Mammary epithelial cell (primary cell): ENCODE measurements at places on chromosomes 1 and 21. TPM values are rescaled to one million over a fixed set of nuclear protein-coding genes. Genes with fewer than 3 reads are reported as not detected.

DMBX1 gene
- not detected for total RNA-seq

ATP1A4 gene
- total RNA-seq: under 0.01 TPM

MSH4 gene
- total RNA-seq: 0.17 TPM

GJA5 gene
- 4.6 and 17.0 TPM in 2 replicates for total RNA-seq

DRAXIN gene
- 6.3 TPM for total RNA-seq

CD5L gene
- total RNA-seq: not detected

ATP1A2 gene
- not detected in 2 replicates for total RNA-seq

CLIC6 gene
- not detected for total RNA-seq
